ENCODE measurements at places on chromosomes 2 and 18. TPM values are rescaled to one million over a fixed set of nuclear protein-coding genes. Genes with fewer than 3 reads are reported as not detected.

Gene NEU4
- 36.9 TPM for total RNA-seq

Gene SP140
- 1.7 TPM for total RNA-seq

Gene SNORC
- total RNA-seq: 67.5 TPM

DNA sequence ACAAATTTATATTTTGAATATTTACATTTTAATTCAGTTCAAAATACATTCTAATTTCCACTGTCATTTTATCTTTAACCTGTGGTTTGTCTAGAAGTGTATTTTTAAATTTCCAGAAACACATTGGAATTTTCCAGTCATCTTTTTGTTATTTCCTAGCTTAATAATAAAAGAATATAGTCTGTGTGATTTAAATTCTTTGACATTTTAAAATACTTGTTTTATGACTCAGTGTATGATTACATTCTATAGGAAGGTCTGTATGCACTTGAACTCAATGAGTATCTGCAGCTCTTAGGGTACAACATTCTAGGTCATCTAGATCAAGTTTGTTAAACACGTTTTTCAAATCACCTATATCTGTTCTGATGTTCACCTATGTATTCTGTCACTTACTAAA is 88.3 kb upstream of the MBOAT2 start:
- no peak for DNase-seq

DNA sequence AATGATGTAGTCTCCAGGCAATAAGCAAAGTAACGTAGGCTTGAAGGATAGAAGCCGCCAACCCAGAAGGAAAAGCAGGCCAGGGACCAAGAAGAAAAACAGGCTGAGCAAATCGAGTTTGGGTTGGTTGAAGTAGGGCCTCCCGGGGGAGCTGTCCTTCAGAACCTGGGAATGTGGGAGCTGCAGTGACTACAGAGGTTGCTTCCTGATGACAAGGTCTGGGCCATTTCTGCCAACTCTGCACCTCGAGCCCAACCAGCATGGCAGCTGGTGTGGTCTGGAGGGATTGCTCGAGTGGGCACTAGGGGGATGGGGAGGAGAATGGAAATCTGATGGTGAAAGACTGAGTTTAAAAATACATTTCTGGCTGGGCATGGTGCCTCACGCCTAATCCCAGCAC is 14.1 kb downstream of the ACMSD start:
- no peak for DNase-seq

DNA sequence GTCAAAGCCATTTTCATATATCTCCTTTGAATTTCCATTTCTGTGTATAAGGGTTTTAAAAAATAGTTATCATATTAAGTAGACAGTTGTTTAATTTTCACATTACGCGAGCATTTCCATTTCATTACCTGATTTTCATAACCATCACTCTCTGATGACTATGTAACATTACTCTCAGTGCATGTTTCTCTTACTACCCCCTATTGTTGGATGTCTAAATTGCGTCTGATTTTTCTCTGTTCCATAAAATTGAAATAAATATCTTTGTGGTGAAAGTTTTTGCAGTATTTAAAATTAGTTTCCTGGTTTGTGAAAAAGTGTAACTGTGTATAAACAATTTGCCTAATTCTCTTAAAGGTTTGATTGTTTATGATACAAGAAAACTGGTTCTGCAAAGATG is 123.8 kb downstream of the MYO1B start:
- no peak for DNase-seq

DNA sequence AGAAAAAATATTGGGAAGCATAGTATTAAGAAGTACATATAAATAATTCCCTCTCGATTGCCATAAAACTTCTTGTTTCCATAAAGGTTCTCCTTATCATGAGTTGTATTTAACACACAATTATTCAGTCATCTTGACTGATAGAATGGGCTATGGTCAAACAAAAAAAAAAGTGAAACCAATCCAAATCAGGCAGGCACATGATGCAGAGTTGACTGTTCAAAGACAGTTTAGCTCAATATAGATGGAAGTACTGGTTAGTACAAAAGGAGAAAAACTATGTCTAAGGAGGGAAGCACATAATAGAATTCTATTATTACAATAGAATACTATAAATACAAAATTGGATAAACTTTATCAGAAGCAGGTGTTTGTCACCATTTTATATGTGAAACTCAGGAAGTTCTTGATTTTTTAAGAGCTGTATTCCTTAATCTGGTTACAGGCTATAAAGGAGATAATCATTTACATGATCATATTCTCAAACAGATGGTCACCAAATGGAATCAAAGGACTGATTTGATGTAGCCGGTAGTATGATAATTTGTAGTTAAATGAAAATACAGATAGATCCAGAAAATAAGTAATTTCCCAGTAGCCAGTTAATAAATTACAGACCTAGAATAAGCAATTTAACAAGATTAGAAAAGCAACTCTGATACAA is 18.2 kb upstream of the CALCRL start:
- no peak for DNase-seq

GRCh38 chr2:229133155-229133772 is 137.8 kb downstream of the PID1 start:
- DNase-seq: peak; percentile 53

DNA sequence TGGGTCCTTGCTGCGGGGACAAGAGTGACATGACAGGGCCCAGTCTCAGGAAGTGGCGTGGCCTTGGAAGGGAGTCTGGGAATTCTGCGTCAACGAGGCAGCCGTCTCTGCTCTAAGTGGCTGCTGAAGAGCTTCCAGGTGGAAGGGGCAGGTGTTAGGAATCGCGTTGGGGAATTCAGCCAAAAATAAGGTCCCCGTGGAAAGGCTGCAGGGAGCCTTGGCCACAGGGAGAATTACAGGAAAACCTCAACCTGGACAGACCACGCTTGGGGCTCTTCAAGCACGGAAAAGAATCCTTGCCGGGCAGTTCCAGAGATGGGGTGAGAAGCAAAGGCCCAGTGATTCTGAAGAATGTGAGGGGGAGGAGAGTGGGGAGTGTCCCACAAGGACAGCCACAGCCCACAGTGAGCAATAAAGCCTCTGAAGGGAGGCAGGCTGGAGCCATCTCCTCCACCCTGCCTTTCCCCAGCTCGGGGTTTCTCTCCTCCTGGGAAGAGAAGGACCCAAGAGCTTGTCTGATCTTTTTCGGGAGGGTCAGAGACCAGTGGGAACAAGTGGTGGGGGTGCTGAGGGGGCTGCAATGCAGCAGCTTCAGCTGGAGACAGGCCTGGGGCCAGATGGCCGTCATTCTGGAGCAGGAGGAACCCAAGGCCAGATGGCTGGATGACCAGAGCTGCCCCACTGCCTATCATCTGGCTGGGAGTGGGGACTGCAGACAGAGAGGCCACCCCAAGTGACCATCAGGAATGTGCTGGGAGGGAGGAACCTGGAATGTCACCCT is 106.4 kb upstream of the SMAD2 start:
- no peak for DNase-seq

DNA sequence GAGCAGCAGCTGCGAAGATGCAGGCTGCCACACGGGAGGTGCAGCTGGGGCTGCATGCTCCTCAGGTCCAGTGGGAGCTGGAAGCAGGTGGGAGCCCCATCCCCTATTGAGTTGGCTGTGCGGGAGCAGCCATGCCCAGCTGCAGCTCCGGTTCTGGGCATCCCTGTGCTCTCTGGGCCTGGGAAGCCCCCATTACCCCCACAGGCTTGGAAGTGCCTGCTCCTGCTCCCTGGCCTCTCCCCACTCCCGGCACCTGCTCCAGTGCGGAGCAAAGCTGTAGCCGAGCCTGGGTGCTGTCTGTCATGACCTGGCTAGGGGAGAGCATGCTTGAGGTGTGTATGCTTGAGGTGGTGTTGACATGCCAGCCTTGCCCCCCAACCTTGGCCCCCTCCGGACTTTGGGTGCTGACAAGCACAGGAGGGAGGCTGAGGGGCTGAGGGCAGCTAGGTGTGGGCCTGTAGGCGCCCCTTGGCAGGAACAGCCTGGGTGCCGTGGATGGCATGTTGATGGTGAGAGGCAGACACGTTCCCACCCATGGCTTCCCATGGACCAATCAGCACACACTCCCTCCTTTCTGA is 21.5 kb downstream of the ANKRD29 start:
- no peak for DNase-seq

DNA sequence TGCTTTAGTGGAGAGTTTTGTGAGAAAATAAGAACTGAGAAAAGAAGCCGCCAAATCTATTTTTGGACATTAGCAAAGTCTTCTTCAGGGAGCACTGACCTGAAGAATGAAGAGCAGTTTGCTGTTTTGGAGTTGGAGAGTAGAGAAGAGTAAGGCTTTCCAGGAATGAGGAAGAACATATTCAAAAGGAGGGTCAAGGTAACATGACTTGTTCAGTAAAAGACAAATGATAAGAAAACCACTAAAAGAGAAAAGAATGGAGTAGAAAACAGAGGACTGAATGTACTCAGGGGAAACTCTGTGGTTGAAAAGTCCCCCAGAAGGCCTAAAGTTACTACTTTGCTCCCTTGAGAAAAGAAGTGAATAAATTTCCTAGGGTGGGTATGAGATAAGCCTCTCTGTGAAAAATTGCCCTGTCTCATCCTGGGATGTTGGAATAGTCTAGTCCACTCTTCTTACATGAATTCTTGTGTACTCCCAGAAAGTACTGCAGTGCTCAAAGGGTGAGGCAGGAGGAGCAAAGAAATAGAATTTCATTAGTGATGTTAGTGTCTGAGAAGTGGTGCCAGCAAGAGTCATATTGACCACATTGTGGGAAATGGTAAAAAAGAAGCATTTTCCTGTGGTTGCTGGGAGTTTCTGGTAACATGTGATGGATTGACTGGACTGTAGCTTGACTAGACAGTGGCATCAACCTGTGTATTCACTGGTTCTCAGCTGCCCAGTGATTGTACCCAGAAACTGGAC is 27.8 kb downstream of the MBD5 start:
- no peak for DNase-seq

GRCh38 chr18:41899535-41899934 is 55.5 kb upstream of the PIK3C3 start:
- no peak for DNase-seq

GRCh38 chr18:35635170-35635569 is 53.6 kb downstream of the GALNT1 start:
- no peak for DNase-seq

Data from colonic mucosa (tissue), 4 donors.